ENCODE measurements at places on chromosomes 1 and 21.

GRCh38 chr21:45763074-45763473 lies 119.5 kb downstream of the PCBP3 start:
- peak; percentile 32 for DNase-seq

DNA sequence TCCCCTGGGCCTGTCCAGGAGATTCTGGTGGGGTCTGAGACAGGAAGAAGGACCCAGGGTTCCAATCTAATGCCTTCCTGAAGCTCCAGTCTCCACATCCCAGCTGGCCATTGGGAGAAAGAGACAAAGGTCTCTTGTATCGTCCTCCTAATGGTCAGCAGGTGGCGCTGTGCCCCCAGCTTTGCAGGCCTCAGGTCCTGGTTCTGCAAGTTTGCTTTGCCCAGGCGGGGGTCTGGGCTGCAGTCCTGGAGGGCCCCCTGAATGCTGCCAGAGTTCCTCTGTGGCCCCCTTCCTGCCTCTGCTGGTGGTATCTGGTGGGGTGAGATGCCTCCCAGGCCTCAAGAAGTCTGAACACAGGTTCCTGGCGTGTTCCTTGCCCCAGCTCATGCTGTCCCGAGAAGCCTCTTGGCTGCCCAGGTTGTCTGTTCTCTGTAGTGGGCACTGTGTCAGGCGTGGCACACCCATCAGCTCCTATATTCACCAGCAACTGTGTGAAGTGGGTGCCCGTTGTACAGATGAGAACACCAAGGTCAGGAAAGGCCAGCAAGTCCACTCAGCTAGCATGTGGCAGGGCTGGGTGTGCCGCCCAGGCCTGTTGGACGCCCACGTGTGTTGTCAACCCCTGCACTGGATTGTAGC lies 33.8 kb upstream of the CSF3R start:
- peak; percentile 49 for DNase-seq

DNA sequence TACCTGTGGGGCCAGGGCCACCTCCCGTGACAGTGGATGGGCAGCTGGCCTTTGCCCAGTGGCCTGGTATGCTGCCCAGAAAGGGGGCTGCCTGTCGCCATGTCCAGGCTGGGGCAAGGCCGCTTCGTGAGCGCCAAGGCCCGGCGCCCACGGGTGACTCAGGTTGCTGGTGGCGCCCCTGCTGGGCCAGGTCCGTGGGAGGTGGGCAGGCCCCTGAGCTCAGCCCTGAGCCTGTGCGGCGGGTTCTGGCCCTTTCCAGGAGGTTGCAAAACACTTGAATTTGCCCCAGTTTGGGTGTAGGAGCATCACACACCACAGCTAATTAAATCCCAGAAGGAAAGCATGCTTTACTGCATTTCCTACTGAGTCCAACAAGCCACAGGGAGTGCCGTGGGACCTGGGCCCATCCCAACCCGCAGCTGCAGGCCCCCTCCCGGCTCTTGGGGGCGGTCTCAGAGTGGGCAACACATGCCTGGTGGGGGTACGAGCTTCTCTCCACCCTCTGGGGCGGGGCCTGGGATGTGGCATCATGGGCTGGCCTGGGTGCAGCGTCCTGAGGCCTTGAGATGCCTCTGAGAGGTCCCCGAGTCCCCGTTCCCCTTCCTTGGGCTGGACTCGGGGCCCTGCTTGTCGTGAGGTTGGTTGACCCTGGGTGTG lies 159.8 kb downstream of the PEX14 start:
- DNase-seq = peak; percentile 71

DNA sequence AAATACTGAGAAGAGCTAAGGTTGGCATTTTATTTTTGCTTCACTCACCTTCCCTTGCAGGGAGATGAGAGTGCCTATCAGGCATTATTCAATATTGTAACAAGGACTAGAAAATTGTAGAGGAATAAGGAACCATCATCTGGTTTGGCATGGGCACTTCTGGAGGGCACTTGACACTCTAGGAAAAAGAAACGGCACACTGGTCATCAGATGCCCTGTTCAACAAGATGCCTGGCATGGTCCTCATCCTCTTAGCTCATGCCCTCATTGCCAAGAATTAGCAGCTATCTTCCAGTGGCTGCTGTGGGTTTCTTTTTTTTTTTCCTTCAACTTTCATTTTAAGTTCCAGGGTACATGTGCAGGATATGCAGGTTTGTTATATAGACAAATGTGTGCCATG lies 95.1 kb upstream of the ESRRG start:
- no peak for DNase-seq

DNA sequence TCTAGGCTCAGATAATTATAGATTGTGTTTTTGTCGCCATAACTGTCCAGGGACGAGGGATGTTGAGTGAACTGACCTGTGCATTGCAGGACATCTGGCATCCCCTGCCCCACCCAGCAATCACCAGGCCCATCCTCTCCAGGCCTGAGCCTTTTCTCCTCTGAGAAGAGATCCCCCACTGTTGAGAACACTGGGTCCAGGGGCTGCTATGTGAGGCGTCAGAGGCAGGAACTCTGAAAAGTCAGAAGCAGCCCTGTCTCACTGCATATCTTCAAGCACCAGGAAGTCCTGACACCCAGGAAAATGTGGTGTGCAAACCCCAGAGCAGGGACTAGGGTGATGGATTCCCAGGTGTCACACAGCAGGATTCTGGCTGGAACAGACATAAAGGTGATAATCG lies 17.1 kb upstream of the ACBD3 start:
- no peak for DNase-seq

Data from fibroblast of skin of back (primary cell).